ENCODE measurements at places on chromosomes 1 and 21.

- DNase-seq = no peak
Measured at GRCh38 chr1:225468270-225469020, 40.6 kb upstream of the LBR start.

- no peak for DNase-seq
Measured at GRCh38 chr1:203265541-203265940, 36.1 kb upstream of the CHIT1 start.

DNA sequence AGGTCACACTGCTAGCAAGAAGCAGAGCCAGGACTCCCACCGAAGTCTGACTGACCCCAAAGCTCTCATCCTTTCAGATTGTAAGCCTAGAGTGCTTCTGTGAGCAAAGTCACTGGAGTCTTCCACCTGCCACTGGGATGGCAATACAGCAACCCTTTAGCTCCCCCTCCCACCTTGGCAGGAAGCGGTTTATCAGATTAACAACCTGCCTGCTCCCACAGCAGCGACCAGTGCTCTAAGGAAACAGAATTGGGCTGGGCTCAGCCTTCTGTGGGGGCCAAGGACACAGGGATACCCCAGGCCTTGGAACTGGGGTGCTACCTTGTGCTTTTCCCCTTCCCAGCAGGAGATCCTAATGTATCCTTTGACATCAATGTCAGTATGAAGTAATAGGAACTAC, 76.0 kb downstream of the GFI1 start:
- DNase-seq = no peak

DNA sequence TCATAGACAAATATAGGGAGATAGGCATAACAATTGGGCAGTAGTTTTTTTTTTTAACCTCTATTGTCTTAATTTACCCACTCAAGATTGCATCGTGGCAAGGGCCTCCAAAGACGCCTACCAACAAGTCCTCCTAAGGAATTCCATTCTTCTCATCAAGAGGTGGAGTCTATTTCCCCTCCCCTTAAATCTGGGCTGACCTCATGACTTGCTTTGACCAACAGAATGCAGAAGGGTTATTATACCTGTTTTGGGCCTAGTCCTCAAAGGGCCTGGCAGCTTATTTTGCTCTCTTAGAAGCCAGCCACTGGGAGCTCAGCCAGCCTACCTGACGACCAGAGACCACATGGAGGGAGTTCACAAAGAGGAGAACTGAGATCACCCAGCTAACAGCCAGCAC, 92.3 kb downstream of the COQ8A start:
- no peak for DNase-seq

- DNase-seq = no peak
Measured at GRCh38 chr1:161131523-161132409, 701 bp downstream of the DEDD start.
